ENCODE measurements at places on chromosomes 6 and 20.

- DNase-seq, result no peak
These were observed 135.1 kb downstream of the OR2B2 start for GRCh38 chr6:27777126-27777525.

DNA sequence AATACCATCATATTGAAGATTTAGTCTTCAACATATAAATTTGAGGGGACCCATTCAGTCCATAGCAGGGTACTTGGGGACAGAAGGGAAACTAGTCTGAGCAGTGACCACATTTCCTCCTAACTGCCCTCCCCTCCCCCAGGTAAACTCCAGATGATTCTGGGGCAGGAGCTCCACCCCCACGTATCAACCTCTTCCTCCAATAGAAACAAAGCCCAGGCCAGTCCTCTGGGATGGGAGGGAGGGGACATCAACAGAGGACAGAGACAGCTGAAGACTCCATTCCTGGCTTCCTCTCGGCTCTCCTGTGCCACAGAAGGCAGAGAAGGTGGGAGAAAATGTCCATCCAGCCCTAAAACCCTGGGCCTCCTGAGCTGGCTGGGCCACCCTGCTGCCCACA lies 85.0 kb upstream of the TOP1 start:
- DNase-seq, result no peak

GRCh38 chr6:109260126-109260525 lies 122.1 kb downstream of the CD164 start:
- peak; percentile 63 for DNase-seq

- DNase-seq, result no peak
These were observed 14.5 kb upstream of the WFDC12 start for GRCh38 chr20:45138561-45139300.

- peak; percentile 67 for DNase-seq
These were observed 949 bp downstream of the TXLNB start for GRCh38 chr6:139290787-139291311.

- DNase-seq, result peak; percentile 70
These were observed 1.3 kb downstream of the HINT3 start for GRCh38 chr6:125957845-125958244.

DNA sequence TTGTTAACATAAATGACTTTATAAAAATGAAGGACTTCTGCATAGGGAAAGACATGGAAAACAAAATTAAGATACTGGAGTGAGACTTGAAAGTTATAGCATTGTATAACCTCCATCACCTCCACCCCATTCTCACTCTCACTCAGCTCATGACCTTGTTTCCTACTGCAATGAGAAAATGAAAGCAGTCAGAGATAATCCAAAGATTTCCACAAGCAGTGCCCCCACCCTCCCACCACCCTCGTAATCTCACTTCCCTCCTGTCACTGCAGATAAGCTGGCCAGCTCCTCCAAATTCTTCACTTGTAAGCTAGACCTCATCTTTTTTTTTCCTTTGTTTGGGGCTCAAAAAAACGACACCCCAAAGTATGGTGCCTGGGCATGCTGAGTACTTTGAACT lies 52.9 kb upstream of the PROKR2 start:
- DNase-seq, result no peak

DNA sequence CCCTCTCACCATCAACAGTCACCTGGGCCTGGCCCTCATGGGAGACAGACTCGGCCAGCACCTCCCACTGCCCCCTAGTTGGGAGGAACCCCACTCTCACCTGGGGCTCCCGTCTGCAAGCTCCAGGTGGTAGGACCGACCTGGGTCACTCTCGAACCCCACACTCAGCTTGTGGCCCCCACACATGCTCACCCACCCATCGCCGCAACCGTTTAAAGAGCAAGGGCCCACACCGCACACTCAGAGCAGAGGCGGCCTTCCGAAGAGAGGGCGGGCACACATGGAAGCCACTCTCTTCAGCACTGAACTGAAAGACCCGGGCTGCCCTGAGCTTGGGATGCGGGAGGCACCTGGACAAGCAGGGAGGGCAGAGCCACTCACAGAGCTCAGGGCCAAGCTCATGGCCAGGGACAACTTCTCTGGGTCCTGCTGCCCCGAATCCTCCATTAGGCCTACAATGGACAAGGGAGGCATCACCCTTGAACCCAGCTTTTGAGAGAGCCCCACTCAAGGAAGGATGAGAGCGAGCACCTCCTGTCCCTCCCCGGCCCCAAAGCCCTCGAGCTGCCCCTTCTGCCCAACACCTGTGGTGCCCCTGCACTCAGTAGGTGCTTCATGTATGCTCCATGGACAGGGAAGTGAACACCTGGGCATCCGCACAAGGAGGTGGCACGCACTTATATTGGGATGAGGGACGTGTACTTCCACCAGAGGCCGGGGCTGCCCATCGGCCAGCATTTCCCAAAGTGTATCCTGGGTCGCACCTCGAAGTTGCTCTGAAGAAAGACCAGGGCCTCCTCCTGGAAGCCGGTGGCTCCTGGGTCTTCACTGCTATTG lies 50.4 kb downstream of the YTHDF1 start:
- no peak for DNase-seq

- DNase-seq, result no peak
These were observed 74.0 kb upstream of the PIM1 start for GRCh38 chr6:37095997-37096396.

DNA sequence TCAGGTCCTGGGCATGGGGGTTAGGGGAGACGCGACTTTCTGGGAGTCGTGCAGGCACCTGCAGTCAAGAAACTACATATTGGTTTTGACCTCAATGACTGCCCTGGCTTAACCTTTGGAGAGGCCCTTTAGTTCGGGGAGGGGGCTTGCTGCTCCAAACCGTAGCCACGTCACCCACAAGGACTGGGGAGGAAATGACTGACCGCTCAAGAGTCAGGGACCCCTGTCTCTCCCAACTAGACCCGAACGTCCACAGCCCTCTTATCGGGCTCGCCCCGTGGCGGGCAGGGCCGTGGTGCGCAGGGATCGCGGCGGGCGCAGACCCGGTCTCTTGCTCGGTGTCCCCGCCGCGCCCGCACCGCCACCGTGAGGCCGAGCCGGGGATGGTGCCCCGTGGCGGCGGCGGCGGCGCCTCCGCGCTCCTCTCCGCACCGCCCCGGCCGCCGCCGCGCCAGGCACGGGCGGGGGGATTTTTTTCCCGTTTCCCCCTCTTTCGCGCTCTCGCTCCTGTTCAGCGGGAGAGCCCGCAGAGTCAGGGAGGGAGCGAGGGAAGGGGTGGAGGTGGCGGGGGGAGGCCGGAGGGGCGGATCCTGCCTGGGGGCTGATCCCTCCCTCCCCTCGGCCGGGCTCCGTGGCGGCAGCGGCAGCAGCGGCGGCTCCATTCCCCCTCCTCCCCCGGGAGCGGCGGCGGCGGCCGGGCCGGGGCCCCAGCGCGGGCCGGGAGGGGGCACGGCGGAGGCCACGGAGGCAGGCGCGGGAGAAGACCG lies at the start of gene BRPF3:
Gene BRPF3 (plus strand): TSS at position 632 of the 767 bp plus-strand sequence. CDS start 3,579 bp downstream, outside the sequence.
- peak; percentile 69 for DNase-seq

DNA sequence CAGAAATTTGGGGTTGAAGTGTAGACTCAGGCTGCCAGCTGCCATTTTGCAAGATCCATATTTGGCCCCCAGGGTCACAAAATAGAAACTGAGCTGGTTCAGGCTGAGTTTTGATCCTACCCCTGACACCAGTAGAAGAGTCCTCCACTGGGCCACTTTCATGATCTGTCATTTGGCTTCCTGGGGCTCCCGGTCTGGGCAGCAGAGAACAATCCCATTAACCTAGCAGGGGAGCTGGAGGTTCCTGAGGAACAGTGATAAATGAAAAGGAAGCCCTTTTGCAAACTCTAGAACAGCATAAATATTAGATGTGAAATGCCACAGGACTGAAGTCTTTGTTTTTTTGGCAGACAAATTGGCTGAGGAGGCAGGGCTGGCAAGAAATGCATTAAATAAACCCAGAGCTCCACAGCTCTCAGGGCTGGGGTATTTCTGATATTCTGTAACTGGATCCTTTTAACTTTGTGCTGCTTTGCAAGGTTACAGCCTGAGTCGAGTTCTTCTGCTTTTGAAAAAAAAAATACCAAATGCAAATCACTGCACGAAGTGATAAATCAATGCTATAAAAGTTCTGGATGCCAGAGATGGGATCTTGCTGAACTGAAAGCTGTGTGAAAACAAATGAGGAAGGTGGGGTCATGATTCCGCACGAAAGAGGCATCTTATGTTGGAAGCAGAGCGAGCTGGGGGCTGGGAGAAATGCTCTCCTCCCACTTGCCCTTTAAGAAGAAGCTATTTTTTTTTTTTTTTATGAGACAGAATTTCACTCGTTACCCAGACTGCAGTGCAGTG lies 64.4 kb downstream of the SULF2 start:
- peak; percentile 89 for DNase-seq

DNA sequence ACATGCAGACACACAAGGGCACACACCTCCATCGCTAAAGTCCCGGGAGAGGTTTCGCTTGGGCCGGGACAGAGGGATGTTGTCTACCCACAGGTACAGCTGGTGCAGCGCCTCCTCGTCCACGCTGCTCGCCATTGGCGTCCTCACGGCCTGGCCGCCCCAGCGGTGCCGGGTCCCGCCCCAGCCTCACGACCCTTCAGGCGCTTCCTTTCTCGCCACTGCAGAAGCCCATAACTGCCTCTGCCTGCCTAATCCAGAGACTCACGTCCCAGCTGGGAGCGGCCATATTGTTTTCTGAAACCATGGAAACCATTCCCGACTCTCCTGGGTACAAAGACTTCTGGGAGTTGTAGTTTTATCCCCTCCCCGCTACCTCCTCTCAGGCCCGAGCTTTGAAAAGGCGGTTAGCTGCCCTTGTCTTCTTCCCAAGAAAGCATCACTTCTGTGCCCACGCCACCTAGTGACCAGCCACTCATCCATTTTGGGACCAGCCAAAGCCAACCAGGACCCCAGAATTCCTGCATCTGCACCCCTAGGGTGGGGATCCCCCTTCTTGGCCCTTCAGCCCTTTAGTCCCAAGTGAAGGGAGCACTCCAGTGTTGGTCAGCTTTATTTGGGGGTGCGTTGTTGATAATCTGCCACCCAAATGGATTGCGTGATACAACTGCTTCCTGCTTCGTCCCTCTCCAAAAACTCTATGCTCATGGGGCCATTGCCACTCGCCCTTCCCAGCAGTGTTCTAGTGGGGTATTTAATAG lies at the start of gene SPEF1:
Gene SPEF1 (minus strand): TSS at position 296 of the 758 bp plus-strand sequence. CDS start 161 bp downstream, at position 135.
- peak; percentile 87 for DNase-seq
